ENCODE measurements at places on chromosomes 11 and 22.

DNA sequence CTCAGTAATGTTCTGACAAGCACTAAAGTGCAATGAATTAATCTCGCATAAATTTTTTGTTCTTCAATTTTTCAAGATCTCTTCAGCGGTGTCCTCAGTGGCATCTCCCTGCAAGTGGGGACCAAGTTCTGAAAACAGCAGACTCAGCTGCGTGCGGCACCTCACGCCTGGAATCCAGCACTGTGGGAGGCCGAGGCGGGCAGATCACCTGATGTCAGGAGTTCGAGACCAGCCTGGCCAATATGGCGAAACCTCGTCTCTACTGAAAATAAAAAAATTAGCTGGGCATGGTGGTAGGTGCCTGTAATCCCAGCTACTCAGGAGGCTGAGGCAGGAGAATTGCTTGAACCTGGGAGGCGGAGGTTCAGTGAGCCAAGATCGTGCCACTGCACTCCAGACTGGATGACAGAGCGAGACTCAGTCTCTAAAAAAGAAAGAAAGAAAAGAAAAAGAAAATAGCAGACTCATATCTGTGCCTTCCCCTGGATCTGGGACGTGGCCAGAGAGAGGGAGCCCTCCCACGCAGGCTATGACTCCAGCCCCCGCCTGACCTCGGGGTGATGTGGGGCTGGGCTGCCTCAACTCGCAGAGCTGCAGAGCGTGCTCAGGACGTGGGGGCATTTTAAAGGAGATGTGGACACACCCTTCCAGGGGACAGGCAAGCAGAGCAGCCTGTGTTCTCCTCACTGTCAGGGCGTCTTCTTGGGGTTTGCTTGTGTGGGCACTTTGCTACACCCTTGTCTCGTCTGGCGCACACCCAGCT, 346.6 kb downstream of the BRD1 start:
- DNase-seq, result no peak

DNA sequence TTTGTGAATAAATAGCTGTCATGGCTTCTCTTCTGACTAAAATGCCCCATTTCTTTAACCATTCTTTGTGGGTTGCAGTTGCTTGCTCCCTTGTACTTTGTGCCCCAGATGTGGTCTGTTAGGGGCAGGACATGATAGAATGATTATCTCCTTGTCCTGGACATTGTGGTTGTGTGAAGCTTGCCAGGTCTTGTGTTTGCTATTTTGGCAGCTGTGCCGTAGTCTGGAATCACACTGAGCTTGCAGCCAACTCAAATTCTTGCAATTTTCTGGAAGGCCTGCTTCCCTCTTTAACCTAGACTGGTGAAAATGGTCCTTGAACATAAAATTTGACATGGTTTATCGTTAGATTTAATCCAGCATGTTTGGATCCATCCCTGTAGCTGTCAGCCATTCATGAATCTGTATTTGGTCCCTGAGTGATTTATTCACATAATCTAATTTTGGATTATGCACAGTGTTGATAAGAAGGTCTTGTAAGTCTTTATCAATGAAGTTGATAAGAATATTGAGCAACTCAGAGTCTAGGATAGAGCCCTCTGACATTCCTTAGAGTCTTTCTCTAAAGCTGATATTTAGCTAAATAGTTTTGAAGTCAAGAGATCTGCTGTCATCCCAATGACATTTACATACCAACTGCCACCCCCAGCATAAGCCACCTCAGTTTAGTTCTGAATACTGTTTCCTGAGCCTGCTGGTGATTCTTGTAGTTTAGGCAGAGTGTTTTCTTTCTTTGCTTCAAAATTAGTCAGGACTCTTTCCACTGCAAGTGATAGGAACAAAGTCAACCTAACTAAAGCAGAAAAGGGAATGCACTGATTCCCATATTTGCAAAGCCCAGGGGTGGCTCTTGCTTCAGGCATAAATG, 9.8 kb downstream of the SPON1 start:
- DNase-seq, result no peak

DNA sequence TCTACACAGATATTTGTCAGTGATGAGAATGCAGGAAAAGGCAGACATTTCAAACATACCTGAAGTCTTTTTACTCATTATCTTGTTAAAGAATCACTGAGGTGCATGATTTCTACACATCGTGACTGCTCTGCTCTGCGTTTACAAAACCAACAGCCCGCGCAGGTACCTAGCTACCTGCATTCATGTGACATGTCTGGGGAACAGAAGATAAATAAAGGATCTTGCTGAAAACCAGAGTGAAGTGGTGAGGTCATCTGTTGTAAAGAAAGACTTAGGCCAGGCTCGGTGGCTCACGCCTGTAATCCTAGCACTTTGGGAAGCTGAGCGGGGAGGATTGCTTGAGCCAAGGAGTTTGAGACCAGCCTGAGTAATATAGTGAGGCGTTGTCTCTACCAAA, 15.7 kb downstream of the ASPHD2 start:
- DNase-seq, result no peak

DNA sequence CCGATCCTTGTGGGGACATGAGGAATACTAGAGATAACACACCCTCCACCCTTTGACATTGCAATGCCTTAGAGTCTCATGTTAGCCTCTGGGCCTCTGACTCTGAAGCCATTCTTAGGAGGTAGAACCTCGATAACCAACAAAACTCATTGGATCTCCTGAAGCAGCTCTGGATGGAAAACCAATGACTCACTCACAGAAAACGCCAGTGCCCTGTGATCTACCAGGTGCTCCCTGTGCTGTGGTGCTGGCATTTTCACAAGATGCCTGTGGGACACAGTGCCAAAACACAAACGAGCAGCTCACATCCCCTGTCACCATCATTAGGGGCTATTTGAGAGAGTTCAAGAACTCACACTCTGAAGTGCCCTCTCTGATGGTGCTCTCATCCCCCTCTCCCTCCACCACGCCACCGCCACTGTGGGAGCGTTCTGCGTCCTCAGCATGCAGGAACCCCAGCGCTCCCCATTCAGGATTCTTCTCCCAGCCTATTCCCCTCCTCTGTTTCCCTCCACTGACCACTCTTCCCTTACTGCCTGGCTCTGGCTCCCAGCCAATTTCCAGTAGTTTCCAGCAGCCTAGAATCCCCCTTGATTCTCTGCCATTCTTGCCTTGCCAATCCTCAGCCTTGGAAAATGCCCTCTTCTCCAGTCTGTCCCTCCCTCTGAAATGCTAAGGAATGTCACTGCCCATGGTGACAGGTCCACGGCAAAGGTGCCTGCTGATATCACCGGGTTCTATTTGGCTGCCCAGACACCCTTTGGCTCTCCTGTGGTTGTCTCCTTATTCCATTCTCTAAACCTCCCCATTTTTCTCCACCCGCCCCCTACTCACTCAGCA, 4.7 kb upstream of the POLD4 start:
- DNase-seq, result no peak

GRCh38 chr22:43624144-43624998, 187.7 kb downstream of the EFCAB6 start:
- DNase-seq, result no peak

GRCh38 chr11:18332302-18332701, 9.9 kb downstream of the GTF2H1 start:
- no peak for DNase-seq

DNA sequence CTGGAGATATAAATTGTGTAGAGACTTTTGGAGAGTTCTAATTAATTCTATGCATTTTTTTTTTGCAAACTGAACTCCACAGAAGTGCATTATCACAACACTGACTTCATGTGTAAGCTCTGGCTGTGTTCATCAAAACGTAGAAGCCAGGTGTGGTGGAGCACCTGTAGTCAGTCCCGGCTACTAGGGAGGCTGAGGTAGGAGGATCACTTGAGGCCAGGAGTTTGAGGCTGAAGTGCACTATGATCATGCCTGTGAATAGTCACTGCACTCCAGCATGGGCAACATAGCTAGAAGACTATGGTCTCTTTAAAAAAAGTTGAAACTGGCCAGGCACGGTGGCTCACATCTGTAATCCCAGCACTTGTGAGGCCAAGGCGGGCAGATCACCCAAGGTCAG, 20.6 kb downstream of the TCF20 start:
- DNase-seq, result no peak

DNA sequence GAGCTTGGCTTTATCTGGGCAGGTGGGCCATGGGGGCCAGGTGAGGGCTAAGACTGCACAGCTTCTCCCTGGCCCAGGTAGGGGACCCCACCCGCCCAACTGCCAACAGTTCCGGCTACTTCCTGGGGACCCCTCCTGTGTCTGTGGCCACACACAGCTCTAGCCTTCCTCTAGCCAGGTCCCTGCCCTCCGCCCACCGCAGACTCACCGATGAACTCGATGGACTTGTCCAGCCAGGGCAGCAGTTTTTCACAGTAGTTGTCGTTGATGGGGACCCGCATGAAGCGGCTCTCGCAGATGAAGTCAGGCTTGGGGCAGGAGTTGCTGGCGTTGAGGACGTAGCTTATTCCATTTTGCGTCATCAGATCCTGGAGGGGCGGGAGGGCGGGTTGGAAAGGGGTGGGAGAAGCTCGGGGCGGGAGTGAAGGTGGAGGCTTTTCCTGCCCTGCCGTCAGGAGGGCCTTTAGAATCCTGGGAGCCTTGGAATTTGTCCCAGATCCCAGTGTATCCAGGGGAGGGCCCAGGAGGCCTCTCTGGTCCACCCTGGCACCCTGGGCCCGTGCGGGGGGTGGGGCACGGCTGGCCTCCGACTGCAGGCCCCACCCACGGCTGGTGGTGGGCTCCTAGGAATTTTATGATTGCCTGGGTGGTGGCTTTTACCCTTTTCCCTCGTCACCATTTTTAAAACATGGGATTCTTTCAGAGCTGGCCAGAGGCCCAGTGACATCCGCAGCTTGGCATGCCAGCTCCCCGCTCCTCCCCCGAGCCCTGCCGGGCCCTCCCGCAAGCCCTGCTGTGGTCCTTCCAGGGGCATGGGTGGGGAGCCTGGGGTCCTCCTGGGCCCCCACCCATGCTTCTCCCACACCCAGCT, 13.9 kb downstream of the DUSP8 start:
- DNase-seq, result no peak

DNA sequence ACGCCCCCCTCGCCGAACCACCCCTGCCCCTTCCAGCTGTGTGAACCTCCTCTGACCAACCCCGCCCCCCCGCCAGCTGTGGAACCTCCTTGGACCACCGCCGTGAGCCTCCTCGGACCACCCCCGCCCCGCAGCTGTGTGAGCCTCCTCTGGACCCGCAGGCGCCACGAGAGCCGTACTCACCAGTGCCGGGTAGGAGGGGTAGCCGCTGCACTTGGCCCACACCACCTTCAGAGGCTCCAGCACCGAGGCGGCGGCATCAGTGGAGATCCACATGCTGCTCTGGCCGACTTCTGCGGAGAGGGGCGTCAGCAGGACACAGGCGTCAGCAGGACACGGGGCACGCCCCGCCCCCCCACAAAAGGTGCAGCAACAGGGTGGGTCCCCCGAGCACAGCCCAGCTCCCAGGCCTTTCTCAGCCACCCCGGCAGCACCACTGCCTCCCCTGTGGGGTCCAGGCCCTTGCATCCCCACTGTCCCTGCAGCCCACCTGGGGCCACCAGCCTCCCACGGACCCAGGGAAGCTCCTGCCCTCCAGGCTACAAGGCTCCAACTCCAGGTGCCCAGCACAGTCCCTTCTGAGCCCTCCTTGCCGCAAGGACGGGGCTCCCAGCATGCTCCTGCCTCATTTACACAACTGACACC, 51.7 kb downstream of the BRD1 start:
- no peak for DNase-seq

DNA sequence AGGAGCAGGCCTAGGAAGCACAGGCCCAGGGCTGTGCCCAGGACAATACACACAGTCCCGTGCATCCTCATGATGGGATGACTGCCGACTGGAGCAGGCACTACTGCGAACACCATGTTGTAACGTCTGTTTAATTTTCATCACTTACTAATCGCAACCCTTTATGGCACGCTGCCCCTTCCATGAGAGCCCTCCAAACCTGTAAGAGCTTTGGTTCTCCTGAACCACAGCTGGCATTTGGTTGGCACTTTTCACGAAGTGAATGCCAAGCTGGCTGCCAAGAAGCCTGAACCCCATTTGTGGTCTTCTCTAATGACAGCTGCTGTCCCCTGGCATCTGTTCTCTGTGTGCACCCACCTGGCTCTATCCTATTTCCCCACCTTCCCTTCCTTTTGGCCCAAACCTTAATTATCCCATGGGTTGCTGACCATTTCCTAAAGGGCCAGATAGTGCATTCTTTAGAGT, 36.5 kb downstream of the APOL1 start:
- DNase-seq, result no peak

GRCh38 chr22:47816863-47817210, 1054.4 kb downstream of the TBC1D22A start:
- DNase-seq, result no peak

DNA sequence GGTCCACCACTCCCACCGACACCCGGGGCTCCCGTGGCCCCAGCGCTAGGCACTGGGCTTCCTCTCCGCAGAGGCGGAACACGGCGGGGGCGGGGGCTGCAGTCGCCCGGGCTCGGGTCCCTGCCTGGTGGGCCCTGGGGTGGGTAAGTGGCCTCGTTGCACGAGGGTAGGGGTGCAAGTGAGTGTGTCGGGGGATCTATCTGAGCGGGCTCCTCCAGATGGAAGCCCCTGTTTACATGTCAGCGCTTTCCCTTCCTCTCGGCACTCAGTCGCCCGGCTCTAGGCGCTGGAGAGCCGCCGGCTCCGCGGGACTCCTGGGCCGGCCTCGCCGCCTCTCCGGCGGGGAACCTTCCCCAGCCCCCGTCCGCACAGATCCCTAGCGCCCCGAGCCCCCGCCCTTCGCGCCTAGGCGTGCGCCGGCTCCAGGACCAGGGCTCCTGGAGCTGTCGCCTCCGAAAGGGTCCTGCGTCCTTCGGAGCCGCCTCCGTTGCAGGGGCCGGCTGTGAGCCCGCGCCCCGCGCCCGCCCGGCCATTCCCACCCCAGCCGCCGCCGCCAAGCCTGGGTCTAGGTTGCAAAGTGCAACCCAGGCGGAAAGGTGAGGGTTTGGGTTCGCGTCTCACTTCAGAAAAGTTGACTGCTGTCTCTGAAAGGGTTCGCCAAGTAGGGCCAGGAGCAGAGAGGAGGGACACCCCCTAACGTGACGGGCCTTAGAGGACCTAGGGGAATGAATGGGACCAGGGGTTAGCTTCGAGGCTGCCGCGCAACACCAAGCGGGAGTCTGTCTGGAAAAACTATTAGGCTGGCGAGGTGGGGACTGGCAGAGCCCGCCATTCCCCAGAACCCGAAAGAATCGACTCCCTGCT, 978 bp downstream of the FLI1 start:
- DNase-seq, result peak; percentile 17

GRCh38 chr22:21972293-21972779, 10.3 kb downstream of the TOP3B start:
- DNase-seq, result peak; percentile 50

GRCh38 chr11:36062796-36063365, 119.0 kb downstream of the LDLRAD3 start:
- no peak for DNase-seq

- peak; percentile 84 for DNase-seq
Measured at GRCh38 chr22:29503811-29504372, 23.9 kb downstream of the NEFH start.

Measured in A673 (cell line).